ENCODE measurements at places on chromosomes 5 and 9. TPM values are rescaled to one million over a fixed set of nuclear protein-coding genes. Genes with fewer than 3 reads are reported as not detected.

DNA sequence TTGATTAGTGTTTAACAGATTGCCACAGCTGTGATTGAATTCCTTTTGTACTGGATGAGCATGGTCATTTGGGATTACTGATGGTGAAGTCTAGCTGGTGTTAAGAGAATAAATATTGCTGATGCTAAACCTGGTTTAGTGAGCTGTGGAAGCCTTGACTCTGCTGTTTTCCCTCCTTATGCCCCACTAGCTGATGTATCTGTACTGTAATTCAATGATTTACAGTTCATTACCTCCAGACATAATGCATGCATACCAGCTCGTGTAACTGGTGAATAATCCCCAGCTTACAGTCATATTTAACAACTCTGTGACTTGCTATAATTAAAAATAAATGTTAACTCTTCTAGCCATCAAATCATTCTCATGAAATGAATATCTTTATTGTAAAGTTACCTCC, 1.7 kb upstream of the CMYA5 start:
- peak; percentile 66 for DNase-seq

DNA sequence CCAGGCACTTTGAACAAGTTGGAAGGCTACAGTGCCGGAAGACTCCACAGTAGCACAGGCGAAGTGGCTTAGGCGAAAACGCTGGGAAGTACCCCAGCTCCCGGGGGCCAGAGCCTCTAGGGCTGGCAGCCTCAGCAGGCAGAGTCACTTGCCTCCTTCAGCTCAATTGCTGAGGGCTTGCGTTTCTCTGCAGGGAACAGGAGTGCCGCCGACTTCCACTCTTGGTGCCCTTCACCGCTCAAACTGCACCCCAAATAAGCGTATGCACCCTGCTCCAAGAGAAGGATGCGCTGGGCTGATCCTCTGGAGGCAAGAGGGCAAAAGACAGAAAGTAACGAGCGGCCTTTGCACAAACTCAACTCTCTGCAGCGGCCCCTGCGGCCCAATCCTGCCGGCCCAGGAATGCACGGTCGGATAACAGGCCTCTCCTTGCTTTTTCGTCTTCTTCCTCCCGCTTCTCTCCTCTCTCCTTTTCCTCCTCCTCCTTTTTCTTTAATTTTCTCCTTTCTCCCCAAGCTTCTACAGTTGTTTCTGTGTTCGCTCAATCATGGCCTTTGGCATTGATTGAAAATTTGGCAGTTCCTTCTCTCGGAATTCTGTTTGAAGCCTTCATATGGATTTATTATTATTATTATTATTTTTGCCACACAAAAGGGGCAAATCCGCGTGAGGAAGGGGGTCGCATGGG, 1.1 kb upstream of the S1PR3 start:
- no peak for DNase-seq

DNA sequence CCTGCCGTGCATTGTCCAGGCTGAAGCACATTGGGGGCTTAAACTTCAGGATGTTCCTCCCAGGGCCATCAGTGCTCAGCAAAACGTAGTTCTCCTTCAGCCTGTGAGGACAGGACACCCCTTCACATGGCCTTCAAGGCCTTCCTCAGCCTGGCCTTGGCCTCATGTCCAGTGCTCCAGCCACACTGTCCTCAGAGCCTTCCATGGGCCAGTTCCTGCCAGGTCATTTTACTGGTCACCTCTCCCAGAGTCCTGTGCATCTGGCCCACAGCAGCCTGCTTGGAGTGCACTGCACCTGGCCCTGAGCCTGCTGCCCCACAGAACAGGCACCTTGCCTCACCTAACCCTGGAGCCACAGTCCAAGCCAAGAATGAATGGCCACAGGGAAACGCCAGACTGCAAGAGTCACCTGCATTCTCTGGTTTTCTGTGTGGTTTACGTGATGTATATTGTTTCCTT, 8.7 kb downstream of the HNRNPAB start:
- DNase-seq = no peak

GRCh38 chr9:98378794-98379193, 123.3 kb upstream of the TBC1D2 start:
- DNase-seq = no peak

Gene KLF9
- 8.5 TPM for polyA plus RNA-seq

Gene FAM151B
- 4.2 TPM for polyA plus RNA-seq
